ENCODE measurements at places on chromosomes 3 and 15.

GRCh38 chr3:190701096-190701532, 161.4 kb downstream of the GMNC start:
- DNase-seq, result no peak

- no peak for DNase-seq
These were observed 1.8 kb upstream of the AP2M1 start for GRCh38 chr3:184172681-184173373.

- no peak for DNase-seq
These were observed 27.9 kb downstream of the FILIP1L start for GRCh38 chr3:100086401-100086800.

GRCh38 chr3:171991166-171991565, 48.2 kb upstream of the FNDC3B start:
- DNase-seq, result no peak

- no peak for DNase-seq
These were observed 27.0 kb downstream of the C2CD4B start for GRCh38 chr15:62138124-62138523.

DNA sequence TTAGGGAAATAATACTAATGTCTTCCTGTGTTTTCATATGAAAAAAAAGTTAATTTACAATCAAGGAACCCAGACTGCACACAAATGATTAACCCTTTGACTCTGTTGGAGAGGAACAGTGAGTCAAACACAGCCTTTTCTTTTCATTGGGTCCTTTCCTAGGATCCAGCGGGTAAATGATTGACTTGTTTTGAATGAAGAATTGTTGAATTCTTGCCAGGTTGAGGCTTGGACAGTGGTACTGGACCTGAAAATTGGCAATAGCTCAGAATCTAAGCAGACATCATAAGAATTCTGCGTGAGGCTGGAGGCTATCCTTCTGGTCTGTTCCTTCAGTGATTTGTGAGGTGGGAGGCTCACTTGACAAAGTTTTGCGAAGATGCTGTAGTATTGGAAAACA, 143.0 kb downstream of the RYR3 start:
- no peak for DNase-seq

Data from stimulated activated CD4-positive, alpha-beta T cell treated with anti-CD3 and anti-CD28 coated beads, Interleukin-4, amount 100 ng/mL, for 24 hours (primary cell).